ENCODE measurements at places on chromosomes 1 and 21. TPM values are rescaled to one million over a fixed set of nuclear protein-coding genes. Genes with fewer than 3 reads are reported as not detected.

The OSCP1 gene
- not detected for total RNA-seq

The ATAD3C gene
- 1.3 TPM for total RNA-seq

The DDR2 gene
- total RNA-seq = 33.3 TPM

The EEIG2 gene
- 27.0 TPM for total RNA-seq

DNA sequence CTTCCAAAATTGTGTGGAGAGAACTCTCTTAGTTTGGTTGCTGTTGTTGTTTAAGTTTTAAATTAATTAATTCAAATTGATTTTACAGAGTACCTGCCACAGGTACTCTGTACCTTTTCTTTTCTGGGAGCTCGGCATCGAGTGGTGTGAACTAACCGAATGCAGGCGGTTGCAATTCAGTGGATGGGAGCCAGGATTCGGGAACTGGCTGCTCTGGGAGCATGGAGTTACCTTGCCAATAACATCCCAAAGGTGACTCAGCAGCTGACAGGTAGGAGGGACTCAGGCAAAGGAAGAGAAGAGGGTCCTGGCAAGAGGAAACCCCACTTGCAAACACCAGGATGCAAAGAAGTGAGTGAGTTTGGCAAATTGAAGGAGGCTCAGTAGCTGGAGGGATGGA, 24.7 kb upstream of the KANK4 start:
- no peak for DNase-seq

GRCh38 chr21:45580181-45580575, 37.9 kb upstream of the SLC19A1 start:
- DNase-seq = peak; percentile 1
